ENCODE measurements at places on chromosomes 12 and 14.

DNA sequence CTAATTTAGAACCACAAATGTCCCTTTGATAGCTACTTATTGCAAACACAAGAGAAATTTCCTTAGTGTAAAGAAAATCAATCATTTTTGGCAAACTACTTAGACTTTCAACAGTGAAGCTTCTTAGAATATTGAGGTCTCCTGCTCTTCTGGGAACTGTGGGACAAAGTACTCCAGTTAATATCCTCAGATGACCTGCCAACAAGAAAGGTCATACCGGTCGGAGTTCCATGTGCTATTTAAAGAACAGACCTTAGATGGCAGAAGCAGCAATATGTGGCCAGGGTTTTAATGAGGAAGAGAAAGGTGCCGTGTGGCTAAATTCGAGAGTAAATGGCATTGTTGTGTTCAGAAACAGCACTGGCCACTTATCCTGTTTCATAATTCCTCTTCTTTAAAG is 114.7 kb upstream of the AMIGO2 start:
- no peak for DNase-seq

GRCh38 chr12:111482462-111482861 is 76.7 kb downstream of the SH2B3 start:
- DNase-seq: no peak

- no peak for DNase-seq
These were observed 714.6 kb downstream of the GALC start for GRCh38 chr14:87278415-87278814.

- DNase-seq: no peak
These were observed 23.8 kb upstream of the ELK3 start for GRCh38 chr12:96170328-96170727.

GRCh38 chr14:90060965-90061684 is 669 bp upstream of the KCNK13 start:
- no peak for DNase-seq

GRCh38 chr14:95344536-95344935 is 24.8 kb upstream of the CLMN start:
- no peak for DNase-seq
